ENCODE measurements at places on chromosomes 13 and 19.

DNA sequence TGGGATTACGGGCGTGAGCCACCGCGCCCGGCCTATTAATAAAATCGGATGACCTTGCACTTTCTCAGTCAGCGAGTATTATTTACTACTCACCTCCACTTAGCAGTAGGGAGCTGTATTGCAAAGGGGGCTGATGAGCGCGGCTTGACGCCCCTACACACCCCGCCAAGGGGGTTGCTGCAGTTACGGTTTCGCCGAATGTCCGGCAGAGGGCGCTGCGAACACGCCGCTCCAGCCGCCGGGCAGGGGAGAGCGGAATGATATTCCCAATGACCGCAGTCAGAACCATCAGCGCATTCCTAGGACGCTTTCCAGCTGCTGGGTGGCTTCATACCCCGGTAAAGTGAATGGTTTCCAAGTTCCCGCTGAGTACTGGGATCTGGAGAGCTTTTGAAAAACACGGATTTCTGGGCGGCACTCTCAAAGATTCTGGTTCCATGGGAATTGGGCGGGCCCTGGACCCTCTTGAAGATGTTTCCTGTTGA lies 30.0 kb upstream of the TPT1 start:
- peak; percentile 45 for DNase-seq

- DNase-seq = no peak
These were observed 306.4 kb upstream of the ZNF507 start for GRCh38 chr19:32038961-32039360.

DNA sequence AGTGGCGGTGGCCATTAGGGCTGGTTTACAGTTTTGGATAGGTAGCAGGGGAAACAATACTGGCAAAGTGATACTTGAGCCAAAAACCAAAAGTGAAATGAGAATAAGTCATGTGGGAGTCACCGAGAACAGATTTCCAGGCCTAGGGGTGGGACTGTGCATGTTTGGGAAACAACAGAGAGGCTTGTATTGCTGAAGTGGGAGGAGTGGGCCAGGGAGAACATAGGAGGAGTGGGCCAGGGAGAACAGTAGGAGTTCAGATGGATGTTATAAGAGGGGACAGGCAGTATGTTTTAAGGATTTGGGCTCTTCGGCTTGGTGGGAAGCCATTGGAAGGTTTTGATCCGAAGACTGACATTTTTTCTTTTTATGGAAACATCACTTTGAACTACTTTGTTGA lies 35.5 kb downstream of the AKAP11 start:
- no peak for DNase-seq

- no peak for DNase-seq
These were observed 9.3 kb upstream of the IGFL3 start for GRCh38 chr19:46133777-46134241.

DNA sequence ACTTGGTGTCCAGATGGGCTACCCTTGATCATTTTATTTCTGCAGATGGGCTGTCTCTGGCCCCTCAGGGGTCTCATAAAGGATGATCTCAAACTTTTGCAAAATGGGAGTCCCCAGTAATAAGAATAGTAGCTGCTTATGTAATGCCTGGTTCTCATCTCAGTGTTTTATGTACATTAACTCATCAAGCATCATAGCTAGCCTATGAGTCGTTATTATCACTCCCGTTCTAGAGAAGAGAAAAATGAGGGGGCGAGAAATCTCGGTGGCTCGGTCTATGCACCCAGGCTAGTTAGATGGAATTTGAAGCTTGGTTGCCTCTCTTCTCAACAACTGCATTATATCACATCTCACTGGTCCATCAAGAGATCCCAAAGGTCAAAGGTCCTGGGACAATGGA lies 3.4 kb downstream of the CACNG6 start:
- no peak for DNase-seq

- no peak for DNase-seq
These were observed 13.3 kb downstream of the SLC25A42 start for GRCh38 chr19:19077103-19077502.

DNA sequence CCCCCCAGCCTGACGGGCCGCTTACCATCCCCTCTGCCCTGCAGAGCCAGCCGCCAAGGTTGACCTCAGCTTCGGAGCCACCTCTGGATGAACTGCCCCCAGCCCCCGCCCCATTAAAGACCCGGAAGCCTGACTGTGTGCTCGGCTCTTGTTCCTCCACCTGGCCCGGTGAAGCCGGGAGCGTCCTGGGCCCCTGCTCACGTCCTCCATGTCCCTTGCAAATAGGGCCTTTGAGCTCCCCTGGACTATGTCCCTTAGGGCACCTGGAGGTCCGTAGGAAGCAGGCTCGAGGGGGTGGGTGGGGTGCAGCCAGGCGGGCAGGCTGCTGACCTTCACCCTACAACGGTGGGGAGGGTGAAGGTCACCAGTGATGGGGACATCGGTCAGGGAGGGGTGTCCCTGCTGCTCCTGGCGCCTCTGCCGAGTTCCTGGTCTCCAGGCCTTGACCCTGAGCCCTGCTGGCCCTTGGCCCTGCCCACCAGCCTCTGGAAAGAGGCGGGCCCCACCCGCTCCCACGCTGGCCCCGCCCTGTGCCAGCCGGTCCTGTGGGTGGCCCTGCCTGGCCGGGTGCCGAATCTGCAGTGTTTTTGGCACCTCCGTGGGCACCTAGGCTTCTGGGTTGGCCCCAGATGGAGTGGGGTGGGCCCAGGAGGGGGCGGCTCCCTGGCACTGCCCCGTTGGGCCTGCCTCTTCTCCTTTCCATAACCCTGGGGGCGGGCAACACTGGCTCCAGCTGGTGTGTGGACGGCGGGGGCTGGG lies 3.3 kb downstream of the ATP5F1D start:
- DNase-seq = no peak

DNA sequence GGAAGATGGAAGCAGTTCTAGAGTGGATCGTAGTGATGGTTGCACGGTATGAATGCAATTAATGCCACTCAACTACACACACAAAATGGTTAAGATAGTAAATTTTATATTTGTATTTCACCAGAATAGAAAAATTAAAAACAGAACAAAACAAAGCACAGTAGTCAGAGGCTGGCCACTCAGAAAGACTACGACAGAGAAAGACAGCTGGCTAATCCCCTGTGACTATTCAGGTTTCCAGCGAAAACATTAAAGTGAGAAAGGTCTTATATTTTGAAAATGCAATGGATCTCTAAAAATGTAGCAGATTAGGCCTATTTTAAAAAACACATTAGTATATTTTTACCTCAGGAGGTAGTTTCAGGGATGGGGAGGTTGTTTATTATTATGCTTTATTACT lies 131.3 kb upstream of the POSTN start:
- DNase-seq = no peak

DNA sequence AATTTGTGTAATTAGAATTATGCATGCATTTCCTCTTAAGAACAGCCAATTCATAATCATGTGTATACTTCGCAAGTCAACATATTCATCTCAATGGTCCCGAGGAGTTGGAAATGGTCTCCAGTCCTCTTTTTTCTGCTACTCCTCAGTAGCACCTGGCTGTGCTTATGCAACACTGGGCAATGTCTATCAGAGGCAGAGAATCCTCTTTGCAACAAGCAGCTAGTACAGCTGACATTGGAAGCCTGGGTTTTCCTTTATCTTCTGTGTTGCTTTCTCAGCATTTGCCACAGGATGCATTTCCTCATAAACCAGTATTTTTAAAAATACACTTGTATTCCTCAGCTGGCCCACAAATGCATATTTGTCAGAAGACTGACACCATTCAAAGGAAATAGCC lies 405.3 kb upstream of the GPC6 start:
- no peak for DNase-seq

- DNase-seq = no peak
These were observed 5.4 kb downstream of the ARHGAP33 start for GRCh38 chr19:35780717-35781116.

GRCh38 chr13:109154966-109155761 lies 525.8 kb downstream of the MYO16 start:
- DNase-seq = no peak

- no peak for DNase-seq
These were observed 1.5 kb upstream of the FXYD1 start for GRCh38 chr19:35136977-35137702.

GRCh38 chr13:101424381-101425155 lies 8.3 kb upstream of the NALCN start:
- DNase-seq = peak; percentile 5

GRCh38 chr19:47646924-47647323 lies 38.0 kb downstream of the BICRA start:
- DNase-seq = no peak

DNA sequence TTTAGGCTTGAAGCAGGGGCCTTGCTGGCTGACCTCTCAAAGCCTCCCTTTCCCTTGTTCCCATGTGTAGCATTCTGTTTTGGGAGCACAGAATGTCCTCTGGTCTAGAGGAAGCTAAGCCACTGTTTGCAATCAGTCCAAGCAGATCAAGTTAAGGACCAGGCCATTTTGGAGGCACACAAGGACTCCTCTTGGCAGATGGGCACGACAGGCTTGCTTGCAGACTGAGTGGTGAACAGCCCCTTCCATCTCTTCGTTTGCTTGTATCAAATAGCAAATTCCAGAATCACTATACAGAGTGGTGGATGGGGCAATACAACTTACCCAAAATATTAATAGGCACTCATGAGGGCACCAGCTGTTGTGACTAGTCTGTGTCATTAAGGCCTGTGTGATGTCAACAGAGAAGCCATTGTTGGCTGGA lies 215.5 kb upstream of the SERP2 start:
- DNase-seq = no peak

DNA sequence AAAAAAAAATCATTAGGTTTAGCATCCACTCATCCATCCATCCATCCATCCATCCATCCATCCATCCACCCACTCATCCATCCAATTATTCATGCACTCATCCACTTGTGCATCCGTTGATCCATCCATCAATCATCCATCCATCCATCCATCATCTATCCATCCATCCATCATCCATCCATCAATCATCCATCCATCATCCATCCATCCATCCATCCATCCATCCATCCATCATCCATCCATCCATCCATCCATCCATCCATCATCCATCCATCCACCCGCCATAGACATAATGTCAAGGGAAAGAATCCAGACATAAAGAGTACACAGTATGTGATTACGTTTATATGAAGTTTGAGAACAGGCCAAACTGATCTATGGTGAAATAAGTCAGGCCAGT lies 9.0 kb upstream of the SELENOW start:
- no peak for DNase-seq

DNA sequence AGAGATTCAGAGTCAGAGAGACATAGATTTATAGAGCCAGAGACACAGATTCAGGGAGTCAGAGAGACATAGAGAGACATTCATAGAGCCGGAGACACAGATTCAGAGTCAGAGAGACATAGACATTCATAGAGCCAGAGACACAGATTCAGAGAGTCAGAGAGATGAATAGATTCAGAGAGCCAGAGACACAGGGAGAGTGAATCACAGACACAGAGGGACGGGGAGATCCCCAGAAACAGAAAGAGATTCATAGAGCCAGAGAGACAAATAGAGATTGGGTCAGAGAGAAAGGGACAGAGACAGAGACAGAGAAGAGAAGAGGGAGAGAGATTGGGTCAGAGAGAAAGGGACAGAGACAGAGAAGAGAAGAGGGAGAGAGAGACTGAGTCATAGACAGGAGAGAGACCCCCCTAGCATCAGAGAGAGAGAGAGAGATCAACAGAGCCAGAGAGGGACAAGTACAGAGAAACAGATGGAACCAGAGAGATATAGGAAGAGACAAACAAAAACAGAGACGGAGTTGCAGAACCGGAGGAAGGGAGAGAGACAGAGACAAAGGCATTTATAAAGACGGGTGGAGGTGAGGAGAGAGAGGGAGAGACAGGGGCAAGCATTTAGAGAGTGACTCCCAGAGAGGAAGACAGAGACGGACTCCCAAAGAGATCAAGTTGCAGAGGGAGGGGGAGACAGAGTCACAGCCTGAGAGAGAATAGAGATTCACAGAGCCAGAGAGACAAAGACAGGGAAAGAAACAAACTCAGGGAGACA lies 1.1 kb upstream of the PRKCG start:
- DNase-seq = no peak

DNA sequence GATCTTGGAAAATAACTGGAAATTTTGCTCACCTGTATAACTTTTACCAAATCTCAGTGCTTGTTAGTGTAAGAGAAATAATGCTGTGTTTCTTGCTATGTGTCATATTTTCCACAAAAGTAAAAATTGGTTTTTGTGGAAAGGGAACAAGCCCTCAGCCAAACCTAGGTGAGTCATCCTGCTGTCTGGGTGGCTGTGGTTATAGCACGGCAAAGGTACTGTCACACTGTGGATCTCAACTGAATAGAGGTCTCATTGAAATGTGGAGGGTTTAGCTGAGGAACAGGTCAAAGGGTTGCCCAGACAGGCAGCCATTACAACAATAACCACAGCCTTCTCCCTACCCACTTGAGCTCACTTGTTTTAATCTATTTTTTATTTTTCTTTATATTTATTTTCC lies 338.8 kb upstream of the DACH1 start:
- DNase-seq = no peak

DNA sequence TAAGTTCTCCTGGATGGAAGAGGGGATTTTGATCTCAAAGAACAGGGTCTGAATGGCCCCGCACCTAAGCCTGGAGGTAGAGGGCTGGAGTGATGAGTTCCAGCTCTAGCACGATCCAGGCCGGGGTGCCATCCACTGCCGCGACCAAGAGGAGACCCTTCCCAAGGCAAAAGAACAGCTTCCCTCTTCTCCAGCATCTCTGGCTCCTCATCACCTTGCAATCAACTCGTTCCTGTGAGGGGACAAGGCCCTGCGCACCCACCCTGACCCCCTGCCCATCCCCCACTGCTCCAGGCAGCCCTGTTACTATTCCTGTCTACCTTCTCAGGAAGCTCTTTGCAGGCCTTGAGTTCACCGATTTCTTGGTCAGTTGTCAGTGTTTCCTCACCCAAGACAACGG lies 17.8 kb downstream of the COL4A1 start:
- DNase-seq = no peak

DNA sequence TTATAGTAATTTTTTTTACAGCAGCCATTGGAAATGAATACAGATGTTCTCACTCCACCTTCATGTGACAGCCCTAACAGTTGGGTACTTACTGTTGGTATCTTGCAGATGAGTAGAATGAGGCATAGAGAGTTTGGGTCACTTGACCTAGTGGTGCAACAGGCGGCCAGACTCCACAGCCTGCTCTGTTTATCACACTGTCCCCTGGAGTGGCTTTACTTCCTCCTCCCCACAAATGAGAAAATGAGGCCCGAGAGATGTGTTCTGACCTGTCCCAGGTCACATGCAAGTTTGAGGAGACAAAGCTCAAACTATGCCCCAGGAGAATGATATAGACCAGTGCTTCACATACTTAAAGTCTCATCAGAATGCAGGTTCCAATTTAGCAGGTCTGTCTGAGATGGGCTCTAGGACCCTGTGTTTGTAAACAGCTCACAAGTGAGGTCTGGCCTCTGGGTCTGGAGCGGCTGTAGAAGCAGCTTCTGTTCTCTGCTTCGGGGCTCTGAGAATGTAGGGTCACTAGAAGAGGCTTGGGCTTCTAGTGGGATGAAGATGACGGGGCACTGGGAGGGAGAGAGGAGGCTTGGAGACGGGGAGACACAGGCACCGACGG lies 37.4 kb upstream of the RCBTB2 start:
- no peak for DNase-seq

- DNase-seq = no peak
These were observed 16.3 kb downstream of the CATSPERG start for GRCh38 chr19:38351865-38352395.

Data from amniotic stem cell (primary cell).